Umbilical cord (tissue), 2 donors: ENCODE measurements at places on chromosomes 5 and 9. TPM values are rescaled to one million over a fixed set of nuclear protein-coding genes. Genes with fewer than 3 reads are reported as not detected.

DNA sequence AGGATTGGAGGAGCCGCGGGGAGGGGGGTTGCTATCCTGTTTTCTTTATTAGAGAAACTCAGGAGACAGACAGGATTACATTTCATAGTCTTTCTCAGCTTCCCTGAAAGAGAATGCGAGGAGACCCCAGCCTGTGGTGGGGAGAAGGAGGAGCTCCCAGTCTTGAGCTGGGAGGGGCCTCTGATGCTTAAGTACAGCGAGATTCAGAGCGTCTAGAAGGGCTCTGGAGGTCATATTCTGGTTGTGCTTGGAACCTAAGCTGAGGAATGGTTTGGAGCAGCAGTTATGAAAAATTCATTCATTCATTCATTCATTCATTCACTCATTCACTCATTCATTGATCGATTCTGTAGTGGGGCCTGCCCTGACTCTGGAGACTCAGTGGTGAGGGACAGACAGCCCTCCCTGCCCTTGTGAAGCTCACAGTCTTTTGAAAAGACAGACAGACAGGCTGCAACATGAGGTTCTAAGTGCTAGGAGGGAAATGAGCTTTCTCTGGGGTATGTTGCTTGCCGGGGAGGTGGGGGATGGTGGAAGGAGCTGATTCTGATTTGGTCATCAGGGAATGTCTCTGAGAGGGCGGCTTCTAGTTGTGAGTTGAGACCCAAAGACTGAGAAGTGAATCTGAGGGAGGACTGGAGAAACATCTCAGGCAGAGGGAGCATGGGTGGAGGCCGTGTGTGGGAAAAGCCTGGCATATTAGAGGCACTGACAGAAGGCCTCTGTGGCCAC is 2.5 kb upstream of the SPRY4 start:
- no peak for DNase-seq

GRCh38 chr5:73480500-73480899 is 17.7 kb upstream of the BTF3 start:
- no peak for DNase-seq

Gene PPWD1
- 68.1 TPM for total RNA-seq

GRCh38 chr5:127068493-127069214 is 4.6 kb downstream of the C5orf63 start:
- no peak for DNase-seq

GRCh38 chr5:132008163-132008473 is 3.3 kb downstream of the ACSL6 start:
- no peak for DNase-seq

DNA sequence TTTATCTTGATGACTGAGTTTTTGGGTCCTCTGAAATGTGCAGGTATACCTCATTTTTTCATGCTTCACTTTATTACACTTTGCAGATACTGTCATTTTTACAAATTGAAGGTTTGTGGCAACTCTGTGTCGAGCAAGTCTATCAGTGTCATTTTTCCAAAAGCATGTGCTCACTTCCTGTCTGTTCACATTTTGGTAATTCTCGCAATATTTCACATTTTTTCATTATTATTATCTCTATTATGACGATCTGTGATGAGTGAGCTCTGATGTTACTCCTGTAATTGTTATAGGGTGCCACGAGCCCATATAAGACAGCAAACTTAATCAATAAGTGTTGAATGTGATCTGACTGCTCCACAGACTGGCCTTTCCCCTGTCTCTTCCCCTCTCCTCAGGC is 73.4 kb upstream of the FBXW11 start:
- no peak for DNase-seq

- DNase-seq: peak; percentile 44
These were observed 232.9 kb downstream of the NFIB start for GRCh38 chr9:14080959-14081542.

DNA sequence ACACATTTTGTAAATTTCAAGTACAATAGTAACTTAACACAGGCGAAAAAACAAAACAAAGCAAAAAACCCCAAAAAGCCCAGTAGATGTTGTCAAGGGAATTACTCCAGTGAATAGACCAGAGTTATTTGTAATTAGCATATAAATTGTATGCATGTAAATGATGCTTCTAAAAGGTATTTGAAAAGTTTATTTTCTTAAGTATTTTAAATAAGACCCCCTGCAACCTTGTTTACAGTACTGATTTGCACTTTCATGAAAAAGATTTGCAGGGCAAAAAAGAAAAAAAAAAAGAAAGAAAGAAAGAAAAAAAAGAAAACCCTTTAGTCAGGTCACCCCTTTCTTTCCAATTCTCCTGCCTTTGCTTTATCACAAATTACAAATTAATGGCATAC is 372.3 kb upstream of the IRX2 start:
- no peak for DNase-seq

Gene STPG3
- 1.9 TPM for total RNA-seq

Gene FAM78A
- 8.9 TPM for total RNA-seq
